CD8-positive, alpha-beta T cell (primary cell): ENCODE measurements at places on chromosomes 1 and 21.

DNA sequence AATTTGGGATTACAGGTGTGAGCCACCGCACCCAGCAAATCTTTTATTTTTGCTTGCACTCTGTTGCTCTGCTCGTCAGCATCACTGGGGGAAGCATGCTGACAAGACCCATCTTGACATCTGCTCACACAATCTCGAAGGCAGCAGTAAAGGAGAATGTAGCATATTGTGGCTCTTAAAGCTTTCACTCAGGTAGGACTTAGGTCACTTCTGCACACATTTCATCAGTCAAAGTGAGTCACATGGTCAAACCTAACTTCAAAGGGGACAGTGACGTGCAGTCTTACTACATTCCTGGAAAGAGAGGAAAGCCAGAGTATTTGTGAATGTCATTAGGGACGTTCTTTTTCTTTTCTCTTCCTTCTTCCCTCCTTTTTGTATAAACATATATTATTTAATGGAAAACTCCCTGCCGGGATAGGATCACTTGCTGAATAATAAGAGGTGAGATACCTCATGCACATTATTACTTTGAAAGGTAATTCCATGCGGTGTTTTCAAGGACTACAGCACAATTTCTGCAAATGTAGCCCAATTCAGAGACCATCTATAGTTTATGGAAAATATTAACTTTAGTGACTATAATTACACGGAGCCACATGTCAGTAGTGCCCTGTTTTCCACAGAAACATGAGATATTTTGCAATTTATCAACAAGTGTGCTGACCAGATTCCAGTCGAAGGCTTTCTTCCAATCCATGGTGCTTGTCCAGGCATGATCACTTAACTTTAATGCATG lies 19.3 kb upstream of the ACBD6 start:
- DNase-seq: no peak

GRCh38 chr1:192153276-192153675 lies 5.0 kb upstream of the RGS18 start:
- DNase-seq: no peak

- DNase-seq: no peak
These were observed 48.4 kb upstream of the PTPRC start for GRCh38 chr1:198590454-198590853.

DNA sequence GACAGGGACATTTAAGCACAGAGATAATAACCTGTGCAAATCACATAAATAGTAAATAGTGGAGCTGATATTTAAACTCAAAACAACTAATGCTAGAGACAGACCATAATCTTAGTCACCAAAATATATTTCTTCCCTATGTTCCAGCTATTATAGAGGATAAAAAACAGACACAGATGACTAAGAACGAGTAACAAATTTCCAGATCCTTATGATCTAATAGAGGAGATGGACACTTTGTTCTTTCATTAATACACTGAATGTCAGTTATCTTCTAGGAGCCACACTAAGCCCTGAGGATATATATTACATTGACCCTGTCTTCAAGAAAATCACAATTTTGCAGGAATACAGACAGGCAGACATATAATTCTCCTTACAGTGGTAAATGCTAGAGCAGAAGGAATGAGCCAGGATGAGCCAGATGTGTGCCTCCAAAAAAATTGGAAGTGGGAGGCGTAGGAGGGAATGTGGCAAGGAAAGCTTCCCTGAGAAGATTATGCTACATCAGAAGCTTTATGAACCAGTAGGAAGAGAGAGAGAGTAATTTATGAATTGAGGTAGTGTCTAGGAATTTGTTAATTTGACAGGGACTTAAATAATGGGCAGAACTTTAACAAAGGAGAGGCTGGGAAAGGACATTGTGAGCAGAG lies 395.4 kb upstream of the BEND5 start:
- DNase-seq: no peak

- DNase-seq: no peak
These were observed 973.5 kb upstream of the B3GALT2 start for GRCh38 chr1:194159941-194160340.

DNA sequence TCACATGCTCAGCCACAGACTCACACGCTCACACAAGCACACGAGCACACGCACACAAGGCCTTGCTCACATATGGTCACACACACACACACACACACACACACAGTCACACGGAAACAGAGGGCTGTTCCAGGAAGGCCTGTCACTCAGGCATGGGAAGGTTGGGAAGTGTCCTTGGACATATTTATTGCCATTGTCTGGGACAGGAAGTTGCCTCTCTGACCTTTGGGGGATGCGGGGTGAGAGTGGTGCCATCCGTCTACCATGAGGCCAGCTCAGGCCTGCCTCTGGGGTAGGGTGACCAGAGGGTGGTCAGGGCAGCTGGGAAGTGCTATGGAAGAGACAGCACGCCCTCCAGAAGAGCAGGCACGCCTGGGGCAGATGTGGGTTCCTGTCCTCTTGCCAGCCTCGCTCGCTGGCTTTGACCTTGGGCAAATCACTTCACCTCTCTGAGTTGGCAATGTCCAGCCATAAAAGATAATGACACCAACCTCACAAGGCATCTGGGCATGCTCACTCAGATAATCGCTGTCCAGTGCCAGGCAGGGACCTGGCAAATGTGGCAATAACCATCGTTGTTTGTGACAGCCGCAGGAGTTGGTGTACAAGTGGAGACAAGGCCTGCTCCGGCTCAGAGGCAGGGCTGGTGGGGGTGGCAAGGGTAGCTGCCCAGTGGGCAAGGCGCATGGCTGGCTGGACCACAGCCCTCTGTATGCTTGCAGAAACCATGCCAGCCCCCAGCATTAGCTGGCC lies 8.0 kb upstream of the GUCA2A start:
- no peak for DNase-seq

DNA sequence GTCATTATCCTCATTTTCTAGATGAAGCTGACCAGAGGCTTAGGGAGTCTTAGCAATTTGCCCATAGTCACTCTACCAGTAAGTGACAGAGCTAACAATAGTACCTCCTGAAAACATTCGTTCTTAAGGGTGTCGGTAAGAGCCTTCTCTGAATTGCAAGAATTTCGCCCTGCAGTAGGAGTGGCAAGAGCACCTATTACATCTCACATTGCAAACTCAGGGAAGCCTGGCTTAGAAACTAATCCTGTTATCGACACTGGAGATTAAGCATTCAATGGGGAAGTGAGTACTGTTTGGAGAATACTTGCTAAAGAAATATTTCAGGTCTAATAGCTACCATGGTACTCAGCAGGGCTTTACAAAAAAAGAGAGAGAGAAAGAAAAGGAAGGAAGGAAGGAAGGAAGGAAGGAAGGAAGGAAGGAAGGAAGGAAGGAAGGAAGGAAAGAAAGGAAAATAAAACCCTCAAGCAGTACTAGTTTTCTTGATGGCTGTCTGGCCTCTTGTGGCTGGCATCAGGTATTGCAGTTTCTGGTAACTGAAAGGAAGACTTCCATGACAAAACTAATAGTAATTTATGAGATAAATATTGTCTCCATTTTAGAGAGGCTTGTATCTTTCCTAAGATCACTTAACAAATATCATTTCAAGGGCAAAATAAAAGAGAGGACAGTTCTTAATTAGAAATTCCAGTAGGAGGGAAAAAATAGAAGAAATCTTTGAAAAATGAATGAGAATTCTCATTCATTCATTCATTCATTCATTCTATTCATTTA lies 10.4 kb downstream of the C1orf226 start:
- peak; percentile 46 for DNase-seq

DNA sequence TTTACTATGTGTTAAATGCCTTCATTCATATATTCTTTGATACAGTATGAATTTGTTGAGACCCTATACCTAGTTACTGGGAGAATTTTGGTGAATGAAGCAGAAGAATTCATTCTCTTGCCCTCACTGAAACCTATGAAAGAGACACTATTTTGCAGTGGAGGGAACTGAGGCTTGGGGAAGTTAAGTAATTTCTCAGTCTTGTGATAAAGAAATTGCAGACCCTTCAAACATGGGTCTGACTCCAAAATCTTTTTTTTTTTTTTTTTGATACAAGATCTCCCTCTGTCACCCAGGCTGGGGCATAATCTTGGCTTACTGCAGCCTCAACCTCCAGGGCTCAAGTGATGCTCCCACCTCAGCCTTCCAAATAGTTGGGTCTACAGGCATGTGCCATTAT lies 132.1 kb downstream of the DNM3 start:
- no peak for DNase-seq

GRCh38 chr21:21712748-21713520 lies 714.7 kb downstream of the NCAM2 start:
- DNase-seq: no peak

- DNase-seq: no peak
These were observed 15.6 kb upstream of the ZMYM6 start for GRCh38 chr1:35047188-35047858.

DNA sequence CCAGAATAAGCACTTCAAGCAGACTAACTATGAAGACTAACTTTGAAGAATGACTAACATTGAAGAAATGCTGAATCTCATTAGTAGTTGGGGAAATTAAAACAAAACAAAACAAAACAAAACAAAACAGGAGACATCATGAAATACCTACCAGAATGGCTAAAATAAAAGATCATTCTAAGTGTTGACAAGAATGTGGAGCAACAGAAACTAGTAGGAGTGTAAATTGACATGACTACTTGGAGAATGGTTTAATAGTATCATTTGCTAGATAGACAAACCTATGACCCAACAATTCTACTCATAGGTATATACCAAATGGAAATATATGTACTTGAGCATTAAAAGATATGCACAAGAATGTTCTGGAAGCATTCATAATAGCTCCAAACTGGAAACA lies 18.9 kb upstream of the ZFP69B start:
- DNase-seq: no peak

GRCh38 chr1:43349594-43350306 lies 9.0 kb upstream of the CDC20 start:
- no peak for DNase-seq

- no peak for DNase-seq
These were observed at the start of gene ELF3 for GRCh38 chr1:202010180-202011015. Gene ELF3 (plus strand): TSS chr1:202010587. CDS start chr1:202011137, 550 bp downstream.

DNA sequence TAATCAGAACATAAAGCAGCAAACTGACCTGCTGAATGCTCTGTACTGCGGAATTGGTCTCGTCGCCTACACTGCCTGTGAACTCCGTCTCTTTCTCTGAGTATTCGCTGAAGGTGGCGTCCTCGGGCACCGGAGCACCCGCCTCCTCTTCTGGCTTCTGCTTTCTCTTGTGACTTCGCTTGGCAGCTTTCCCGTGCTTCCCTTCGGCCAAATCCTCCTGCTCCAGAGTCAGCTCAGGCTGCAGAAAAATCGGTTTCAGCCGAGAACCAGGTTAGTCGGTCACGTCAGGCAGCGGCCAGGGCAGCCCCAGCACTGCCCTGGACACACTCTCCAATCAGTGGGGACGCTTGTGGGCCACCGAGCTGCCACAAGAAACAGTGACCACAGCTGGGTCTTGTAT lies 35.8 kb upstream of the RIPK4 start:
- no peak for DNase-seq

DNA sequence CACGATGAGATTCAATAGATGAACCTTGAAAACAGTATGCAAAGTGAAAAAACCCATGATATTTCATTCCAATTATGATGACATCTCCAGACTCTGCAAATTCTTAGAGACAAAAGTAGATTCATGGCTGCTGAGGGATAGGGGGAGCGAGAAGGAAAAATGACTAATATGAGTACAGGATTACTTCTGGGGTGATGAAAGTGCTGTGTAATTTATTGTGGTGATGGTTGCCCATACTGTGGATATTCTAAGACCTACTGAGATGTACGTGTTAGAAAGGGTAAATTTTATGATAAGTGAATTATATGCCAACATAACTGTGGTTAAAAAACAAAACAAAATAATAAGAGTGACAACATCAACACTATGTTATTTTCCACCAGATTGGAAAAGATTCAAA lies 18.9 kb upstream of the RGS7 start:
- no peak for DNase-seq

- no peak for DNase-seq
These were observed 8.3 kb downstream of the RAB4A start for GRCh38 chr1:229279242-229279641.

DNA sequence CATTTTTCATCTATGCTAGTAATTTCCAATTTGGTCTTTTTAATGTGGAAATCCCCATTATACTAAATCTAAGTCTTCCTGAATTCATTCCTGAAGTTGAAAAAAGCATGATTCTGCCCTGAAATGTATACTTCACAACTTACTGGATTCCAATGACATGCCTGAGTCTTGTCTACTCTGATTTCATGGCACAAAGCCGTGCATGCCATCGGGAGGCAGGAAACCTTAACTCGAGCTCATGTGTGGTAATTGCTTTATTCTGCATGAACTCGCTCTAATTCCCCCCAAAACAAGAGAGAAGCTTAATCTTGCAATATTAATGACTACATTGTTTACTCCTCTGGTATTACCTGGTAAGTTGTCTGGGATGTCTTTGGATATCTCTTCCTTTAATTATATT lies 39.6 kb upstream of the PBX1 start:
- no peak for DNase-seq

DNA sequence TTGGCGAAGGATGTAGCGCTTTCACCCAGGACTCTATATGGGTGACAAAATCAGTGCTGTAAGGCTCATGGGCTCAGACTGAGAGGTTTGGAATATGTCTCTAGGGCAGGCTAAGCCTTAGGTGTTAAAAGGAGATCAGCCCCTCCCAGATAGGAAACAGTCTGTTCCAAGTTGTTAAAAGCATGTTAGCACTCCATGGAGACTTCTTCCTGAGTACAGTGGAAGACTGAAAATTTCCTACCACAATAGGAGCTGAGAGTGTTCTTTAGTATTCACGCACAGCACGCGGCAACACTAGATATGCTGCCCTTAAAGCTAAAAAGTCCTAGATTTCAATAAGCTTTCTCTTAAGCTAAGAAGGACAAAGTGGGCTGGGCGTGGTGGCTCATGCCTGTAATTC lies 122.1 kb downstream of the TRABD2B start:
- DNase-seq: no peak

DNA sequence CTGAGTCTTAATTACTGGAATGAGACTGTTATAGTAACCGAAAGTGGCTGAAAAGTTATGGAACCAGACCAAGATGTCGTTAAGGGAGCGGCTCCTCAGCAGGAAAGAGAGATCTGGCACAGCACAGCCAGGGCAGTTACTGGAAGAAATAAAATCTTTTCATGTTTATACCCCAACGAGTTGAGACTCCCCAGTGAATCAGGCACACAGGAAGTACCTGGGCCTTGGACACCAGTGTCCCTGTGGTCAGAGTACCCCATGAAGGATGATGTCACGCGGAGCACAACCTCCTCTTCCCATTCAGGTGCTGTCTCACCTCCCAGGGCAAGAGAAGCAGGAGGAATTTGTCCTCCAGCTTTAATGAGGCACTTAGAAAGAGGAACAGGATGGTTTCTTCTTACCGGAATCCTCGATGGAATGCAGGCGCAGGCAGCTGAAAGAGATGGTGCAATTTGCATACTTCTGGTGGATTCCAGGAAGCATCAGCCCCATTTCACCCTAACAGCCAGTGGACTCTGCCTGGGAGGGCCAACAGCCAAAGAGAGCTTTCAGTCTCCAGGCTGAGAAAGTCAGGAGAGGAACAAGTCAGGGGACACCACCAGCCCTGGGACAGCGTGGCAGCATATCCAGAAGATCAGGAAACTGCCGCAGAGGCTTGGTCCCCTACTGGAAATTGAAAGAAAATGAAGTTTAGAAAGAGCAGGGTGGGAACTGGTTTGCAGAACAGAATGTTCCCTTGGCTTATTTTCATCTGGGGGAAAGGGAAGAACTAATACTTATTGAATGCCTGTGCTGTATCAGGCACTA lies 35.9 kb upstream of the CTTNBP2NL start:
- no peak for DNase-seq

- peak; percentile 83 for DNase-seq
These were observed at the start of gene MX2 for GRCh38 chr21:41361786-41362604. Gene MX2 (plus strand): TSS chr21:41362027. CDS start chr21:41376907, 14,880 bp downstream.

- no peak for DNase-seq
These were observed 182.5 kb downstream of the AKT3 start for GRCh38 chr1:243667591-243667990.
